ENCODE measurements at places on chromosomes 12 and 14.

GRCh38 chr12:2776129-2776806 is 18.5 kb upstream of the FKBP4 start:
- no peak for DNase-seq

- no peak for DNase-seq
These were observed 32.7 kb downstream of the MYF5 start for GRCh38 chr12:80749456-80749855.

GRCh38 chr14:32722631-32723183 is 216.0 kb upstream of the NPAS3 start:
- no peak for DNase-seq

DNA sequence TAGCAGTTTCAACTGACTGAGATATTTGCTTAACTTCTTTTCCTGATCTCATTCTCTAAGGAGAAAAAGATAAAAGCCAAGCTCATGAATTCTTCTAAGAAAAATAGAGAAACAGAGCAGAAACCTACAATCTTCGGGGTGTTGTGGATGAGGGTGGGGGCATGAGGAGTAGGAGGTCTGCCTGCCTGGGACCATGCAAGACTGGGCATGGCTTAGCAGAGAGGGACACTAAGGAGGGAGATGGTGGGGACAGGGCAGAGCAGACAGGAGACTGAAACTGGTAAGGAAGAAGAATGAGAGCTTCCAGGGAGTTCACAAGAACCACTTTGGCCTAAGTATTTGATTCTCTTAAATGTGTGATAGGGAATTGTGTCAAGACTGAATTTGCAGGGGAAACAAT is 188.0 kb downstream of the CFAP54 start:
- no peak for DNase-seq

DNA sequence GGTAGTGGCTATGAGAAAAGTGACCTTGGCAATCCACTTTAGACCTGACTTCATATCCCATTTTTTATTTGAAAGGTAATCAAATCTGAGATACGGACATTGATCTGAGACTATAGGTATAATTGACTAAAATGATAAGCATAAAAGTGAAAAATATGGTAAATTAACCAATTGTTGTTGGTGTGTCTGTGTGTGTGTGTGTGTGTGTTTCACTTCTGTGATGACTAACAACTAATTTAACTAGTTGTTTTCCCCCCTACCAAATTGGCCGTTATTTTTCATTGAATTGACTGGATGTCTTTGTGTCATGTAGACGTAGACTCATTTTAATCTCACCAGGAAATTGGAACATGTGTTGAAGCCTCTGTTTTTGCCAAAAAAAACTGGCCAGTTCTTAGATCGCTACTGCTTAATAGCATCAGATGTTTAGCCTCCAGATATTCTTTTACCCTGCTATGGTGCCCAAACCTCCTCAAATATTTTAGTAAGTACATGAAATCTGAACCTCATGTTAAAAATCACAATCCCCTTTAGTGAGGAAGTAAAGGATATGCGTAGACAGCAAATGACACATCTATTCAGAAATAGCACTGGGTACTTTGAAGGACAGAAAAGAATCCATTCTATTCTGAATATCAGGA is 395.0 kb downstream of the EGLN3 start:
- DNase-seq = no peak

DNA sequence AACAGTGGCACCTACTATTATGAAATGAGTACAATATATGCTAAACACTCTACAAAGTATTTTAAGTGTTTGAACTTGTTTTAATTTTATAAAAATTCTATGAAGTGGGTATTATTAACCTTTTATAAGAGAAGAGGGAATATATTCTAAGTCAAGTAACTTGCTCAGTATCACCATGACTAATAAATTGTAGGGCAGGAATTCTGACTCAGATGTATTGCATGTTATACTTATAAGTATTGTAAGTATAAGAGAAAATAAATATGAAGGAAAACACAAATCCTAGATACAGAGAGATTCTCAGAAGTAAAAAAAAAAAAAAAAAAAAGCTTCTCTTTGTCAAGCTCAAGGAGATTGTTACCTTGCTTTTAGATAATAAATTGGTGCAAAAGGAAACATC is 893.2 kb downstream of the SLC16A7 start:
- no peak for DNase-seq

DNA sequence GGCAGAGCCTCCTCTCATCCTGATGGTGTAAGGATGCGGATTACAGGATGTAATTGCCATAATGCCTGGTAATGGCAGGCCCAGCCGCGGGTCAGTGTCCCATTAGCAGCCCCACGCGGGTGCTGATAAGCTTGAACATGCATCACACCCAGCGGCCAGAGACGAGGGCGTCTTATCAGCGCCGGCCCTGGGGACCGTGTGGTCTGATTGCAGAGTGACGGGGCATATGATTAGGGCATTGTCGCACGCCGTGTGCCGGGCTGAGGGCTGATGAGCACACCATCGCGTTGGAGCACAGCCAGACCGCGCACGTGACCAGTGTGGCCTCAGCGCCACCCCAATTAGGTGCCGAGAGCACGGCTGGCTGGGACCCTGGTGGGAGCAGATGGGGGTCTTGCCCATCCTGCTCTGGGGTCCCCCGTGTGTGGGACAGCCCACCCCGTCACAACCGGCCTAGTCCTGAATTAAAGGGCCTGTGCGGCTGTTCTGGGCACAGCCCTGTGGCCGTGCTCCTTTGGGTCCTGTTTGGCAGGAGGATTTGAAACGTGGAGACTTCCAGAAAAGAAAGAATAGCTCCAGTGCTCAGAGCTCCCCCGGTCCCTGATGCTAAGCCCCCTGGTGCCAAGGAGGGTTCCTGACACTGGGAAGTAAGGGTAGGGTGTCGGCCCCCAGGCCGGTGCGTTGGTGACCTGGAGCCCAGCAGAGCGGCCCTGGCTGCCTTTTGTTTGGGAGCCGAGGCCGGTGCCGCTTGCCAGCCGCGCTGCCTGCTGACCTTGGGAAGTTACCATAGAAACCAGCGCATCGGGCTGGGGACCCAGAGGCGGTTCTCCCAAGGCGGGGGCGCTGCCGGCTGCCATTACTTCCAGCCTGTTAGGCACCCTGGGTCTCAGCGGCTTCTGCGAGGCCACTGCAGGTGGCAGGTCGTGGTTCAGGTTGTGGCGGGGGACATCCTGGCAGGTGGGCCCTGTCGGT is 20.7 kb downstream of the KIF26A start:
- no peak for DNase-seq

GRCh38 chr14:61132336-61132735 is 148.8 kb downstream of the TMEM30B start:
- no peak for DNase-seq

DNA sequence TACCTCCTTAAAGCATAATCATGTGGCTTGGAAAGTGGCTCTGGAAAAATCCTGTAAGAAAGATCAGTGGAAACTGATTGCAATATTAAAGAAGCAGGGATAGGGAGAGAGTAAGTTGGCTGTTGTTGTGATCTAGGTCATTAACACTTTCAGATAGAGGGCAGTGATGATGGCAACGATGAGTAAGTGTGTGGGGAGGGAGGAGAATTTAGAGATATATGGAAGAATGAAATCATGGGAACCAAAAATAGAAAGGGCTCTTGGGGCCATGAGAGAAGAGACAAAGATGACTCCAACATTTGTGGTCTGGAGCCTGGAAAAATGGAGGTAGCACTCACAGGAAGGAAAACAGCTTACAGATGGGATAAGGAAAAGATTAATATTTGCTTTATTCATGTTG is 23.3 kb downstream of the SNRPF start:
- no peak for DNase-seq

GRCh38 chr14:60695327-60695726 is 28.8 kb downstream of the SIX4 start:
- DNase-seq = no peak

All from T1000 (cell line).